Fibroblast of skin of back (primary cell): ENCODE measurements at places on chromosomes 11 and 22.
A peak's percentile ranks its signal among the peaks of the same experiment; 100 is the strongest.

DNA sequence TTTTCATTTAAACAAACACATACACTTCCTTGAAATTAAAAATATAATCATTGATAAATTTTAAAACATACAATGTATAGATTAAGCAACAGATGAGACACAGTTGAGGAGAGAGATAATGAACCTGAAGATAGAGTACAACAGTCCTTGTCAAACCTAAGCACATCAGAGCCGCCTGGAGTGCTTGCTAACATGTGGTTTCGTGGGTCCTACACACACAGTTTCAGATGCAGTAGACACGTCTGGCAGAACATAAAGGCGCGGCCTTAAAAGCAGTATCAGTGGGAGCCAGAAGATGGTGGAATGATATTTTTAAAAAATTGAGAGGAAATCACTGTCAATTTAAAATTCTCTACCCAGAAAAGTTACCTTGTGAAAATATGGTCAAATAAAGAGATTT lies 134.4 kb downstream of the MPPED1 start:
- no peak for DNase-seq

DNA sequence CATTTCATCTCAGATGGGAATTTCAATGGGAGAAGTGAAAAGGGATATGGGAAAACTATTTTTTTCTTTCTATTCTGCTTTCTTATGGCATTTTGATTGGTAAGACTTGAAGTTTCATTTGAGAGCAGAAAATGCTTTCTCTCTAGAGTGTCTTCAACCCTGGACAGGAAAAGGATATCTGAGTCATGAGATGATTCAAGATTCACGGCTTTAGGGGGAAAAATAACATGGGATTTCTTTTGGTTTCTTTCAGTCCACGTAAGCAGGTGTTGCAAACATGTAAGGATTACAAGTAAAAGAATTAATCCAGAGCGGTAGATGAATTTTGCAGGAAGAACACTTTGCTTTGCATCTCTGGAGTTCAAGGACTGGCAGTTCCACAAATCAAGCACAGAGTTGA lies 1001.0 kb upstream of the TENM4 start:
- peak; percentile 49 for DNase-seq

- DNase-seq, result no peak
These were observed 831.4 kb downstream of the DLG2 start for GRCh38 chr11:84795698-84796097.

DNA sequence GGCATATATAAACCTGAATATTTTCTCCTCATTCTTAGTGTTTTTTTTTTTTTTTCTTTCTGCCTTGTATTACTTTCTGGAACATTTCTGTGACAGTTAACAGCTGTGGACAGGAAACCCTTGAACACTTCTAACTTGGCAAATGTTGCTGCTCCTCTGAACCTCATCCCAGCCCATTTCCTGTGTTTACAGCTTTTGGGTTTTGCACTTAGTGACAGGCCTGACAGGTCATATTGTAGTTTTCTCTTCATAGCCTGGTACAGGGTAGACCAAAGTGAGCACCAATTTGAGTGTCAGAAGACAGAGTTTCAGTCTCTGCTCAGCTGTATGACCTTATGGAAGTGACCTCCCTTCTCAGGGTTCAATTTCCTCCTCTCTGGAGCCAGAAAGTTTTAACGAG lies 91.6 kb downstream of the STIM1 start:
- DNase-seq, result no peak

- DNase-seq, result peak; percentile 37
These were observed 132.4 kb upstream of the ZC3H12C start for GRCh38 chr11:109960831-109961230.

- DNase-seq, result no peak
These were observed 1.6 kb upstream of the TH start for GRCh38 chr11:2173150-2173693.
